ENCODE measurements at places on chromosomes 4 and X.

- DNase-seq = no peak
Measured at GRCh38 chrX:140229191-140229590, 263.9 kb upstream of the CXorf66 start.

DNA sequence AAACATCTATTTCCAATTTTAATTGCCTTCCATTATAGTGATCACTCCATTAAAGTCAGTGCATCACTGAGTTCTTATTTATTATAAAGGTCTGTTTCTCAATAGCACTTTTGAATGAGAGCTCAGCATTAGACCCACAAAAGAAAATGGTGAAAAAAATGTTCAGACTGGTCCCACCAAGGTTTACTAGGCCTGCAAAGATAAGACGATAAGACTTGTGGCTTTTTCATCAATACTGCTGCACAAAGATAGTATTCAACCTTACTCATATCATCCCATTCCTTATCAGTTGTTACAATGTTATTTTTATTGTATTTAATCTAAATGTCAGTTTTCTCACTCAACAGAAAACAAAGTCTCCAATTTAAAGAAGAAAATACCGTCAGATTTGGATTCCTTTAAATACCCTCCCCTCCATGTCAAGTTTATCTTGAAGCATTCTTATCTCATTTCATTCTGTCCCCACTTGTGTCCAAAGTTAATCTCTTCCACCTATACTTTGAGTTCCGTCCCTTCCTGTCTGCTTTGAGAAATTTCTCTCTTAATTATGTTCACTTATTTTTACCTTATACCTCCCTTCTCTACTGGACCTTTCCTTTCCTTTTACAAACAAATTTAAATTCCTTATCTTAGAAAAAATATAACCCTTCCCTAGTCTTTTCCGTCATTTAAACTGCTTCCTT is 140.0 kb downstream of the GASK1B start:
- DNase-seq = no peak

DNA sequence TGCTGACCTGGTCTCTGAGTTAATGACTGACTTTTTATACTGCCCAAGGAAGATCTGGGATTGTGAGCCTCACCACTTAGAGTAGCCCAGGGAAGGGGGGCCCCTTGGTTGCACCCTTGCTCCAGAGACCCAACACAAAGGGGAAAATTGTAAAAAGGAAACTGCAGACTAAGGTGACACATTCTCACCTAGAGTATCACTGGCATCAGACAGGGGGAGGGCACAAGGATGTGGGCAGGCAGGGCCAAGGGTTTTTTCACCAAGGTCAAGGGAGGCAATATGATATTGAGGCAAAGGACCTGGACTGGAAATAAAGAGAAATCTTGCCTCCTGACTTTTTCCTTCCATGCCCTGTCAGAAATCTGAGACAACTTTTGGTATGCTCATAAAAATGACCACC is 386.2 kb upstream of the FGF16 start:
- no peak for DNase-seq

DNA sequence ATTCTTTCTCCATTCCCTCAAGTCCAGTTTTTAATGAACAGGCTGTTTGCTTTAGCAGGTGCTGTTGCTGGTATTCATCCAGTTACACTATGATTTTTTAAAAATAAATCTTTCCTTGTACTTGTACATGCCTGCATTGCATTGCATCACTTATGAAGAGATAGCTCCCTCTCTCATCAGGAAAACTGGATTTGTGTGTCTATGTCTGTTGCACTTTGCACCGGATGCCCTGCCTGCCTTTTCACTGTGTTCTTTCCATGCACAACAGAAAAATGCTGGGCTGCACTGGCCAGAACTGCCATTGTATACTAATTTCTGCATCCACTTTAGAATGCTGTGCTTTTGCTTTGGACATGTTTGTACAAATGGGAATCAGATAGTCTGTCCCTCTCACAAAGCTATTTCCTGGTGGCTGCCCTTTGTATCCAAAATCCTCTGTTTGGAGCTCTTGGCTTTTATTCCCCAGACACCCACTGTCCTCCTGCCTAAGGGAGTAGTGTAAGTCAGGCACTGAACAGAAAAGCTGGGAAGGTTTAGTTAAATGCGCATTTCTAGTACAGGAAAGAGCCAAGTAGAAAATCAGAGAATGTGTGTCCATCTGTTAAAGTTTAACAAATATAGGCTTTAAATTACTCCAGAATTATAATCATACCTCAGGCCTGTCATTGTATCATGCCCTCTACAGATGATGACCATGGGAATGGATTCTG is 119.1 kb downstream of the MBNL3 start:
- no peak for DNase-seq

GRCh38 chr4:40199999-40200874 is 3.4 kb downstream of the RHOH start:
- no peak for DNase-seq

DNA sequence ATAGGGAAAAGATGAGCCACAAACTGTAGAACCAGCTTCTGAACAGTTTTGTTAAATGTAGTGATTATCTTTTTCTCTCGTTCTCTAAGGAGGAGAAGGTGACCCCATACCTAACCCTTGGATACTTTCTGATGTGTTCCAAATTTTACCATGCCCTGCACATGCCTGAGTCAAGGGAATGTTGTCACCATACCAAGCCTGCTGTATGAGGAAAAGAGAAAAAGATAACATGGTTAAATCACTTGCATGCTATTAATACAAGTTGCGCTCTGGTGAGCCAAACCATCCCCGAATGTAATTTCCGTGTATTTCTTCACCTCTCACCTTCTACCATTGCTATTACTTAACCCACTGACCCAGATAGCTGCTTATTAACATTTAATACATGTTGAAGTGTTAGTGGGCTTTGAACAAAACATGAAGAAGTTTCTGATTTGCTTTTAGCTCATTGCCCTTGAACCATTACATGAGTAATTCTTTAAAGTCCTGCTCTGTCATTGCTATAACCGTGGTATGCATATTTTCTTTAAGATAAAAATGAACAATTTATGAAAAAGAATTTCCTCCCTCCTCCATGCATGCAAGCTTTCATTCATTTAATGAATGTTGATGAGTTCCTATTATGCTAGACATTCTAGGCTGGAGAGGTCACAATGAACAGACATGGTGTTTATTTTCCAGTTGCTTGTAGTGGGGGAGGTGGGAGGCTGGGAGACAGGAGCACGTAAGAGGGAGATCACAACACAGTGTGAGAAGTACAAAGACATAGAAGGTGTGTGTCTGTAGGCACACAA is 13.6 kb upstream of the KIT start:
- no peak for DNase-seq

GRCh38 chrX:154918060-154918483 is 31.9 kb downstream of the F8A1 start:
- peak; percentile 70 for DNase-seq

GRCh38 chrX:148422526-148422925 is 77.9 kb upstream of the AFF2 start:
- no peak for DNase-seq

DNA sequence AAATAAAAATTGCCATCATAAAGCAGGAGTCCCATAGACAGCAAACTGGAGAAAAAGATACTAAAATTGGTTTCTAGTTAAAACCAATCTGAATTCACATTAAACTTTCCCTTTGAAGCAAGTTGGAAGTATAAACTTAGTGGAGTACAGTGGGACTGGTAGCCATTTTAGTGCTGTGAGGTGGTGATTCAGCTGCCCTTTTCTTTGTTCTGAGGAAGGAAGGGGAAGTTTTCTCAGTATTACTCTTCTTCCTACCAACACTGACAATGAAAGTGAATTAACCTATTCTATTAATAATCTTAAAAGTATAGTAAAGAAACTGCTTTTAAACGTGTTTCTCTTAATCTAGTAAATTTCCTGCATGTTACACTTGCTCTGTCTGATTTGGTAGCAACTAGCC is 36.7 kb downstream of the SLC9A6 start:
- DNase-seq = no peak

DNA sequence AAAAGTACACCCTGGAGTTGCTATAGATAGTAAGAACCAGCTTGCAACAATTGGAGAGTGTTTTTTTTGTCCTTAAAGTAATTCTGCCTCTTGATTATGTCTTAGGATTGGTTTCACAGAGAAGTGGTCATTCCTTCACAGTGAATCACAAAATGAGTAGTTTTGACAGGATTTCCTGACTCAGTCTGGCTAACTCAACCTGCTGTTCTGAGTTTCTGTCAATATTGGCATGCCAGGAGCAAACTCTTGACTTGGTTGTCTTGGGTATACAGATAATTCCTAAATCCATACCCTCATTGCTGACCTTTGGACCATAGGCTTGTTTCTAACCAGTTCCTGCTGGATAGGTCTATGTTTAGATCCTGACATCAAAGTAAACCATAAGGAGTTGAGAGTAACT is 9.4 kb downstream of the FHIP1A start:
- no peak for DNase-seq

- DNase-seq = no peak
Measured at GRCh38 chrX:109857584-109858228, 124.6 kb upstream of the ACSL4 start.

DNA sequence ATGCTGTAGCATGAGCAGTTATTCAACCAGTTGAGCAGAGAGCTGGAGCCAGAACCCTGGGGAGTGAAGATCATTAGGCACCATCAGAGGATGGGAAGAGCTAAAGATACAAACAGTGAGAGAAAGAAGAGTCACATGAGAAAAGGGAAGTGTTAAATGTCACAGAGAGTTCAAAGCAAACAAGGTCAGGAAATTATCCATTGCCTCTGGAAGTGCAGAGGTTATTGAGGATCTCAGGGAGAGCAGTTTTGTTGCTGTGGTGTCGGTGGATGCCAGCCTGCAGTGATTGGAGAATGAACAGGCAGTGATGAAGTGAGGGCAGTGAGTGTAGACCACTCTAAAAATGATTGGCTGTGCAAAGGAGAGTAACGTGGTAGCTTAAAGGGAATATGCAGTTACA is 17.7 kb downstream of the SPARCL1 start:
- DNase-seq = no peak

- no peak for DNase-seq
Measured at GRCh38 chrX:131854581-131854980, 168.5 kb upstream of the STK26 start.

- no peak for DNase-seq
Measured at GRCh38 chr4:169399976-169400767, 129.4 kb upstream of the SH3RF1 start.

DNA sequence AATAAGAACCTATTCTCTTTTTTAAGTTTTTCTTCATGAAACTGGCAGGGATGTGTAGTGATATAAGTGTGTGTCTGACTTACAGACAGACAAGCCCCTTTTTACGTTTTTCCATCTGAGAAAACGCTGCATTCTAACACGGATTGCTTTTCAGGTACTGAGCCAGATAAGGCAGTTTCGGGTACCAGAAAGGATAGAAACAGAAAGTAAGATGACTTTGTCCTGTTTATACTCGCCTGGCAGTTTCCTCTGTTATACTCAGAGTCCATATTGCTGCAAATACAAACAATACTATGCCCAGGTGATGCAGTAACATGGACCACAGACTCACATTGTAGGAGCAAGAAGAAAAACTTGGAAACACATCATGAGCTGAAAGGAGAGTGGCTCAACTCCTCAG is 2320.6 kb upstream of the AGA start:
- no peak for DNase-seq

GRCh38 chrX:107504006-107504405 is 54.6 kb downstream of the FRMPD3 start:
- no peak for DNase-seq
